NCI-H2081 treated with DMSO at 0.1 percent for 48 hours (cell line): ENCODE measurements at places on chromosomes 7 and 10.

DNA sequence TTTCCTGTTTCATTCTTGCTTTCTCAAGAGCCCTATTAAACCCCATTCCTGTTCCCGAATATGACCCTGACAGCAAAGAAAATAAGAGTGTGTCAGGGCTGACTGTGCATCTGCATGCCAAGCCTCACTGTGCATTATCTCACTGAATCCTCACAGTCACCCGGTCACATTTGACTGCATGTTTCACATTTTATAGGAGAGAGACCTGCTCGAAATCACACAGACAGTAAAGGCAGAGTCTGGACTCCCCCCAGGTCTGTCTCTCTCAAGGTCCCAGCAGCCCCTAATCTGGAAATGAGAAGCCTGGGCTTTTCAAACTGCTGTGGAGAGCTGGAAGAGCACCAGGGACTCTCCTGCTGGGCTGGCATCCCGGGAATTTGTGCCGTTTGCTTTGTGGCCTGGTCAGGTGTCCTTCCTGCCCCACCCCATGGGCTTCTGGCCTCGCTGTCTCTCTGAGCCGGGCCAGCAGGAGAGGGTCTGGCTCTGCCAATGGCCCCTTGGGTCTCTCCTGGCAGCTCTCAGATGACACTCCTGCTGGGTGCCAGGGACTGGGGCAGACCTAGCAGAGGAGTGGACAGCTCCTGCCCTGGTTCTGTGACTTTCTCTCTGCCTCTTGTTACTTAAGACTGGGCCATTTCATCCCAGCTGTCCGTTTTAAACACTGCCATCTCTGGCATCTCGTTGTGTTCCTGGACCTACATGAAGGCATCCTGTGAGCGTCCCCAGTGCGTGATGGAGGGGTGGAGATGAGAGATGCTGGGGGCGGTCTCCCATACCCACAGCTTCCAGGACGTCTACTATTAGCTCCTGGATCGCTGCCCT lies 173.6 kb downstream of the ARHGAP12 start:
- no peak for DNase-seq

DNA sequence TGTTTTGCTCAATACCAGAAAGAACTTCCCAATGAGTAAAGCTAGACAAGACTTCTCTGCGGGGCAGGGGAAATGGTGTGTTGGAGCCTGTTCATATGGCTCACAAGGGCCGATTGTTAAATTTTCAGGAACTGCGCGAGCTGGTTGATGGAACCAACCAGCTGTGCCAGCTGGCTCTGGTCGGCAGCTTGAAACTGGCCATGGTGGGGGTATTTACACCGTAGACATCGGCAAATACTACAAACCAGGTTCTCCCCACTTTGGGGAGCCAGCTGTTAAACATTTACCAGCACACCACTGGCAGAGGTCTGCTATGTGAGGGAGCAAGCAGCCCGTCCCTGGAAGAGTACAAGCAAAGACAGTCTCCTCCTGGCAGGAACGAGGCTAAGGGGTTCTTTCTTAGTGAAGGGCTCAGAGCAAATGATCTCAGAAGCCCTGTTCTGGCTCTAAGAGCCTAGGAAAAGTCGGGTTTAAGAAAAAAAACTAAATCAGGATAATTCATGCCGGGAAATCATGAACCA lies 8.8 kb upstream of the ZMIZ1 start:
- no peak for DNase-seq

- no peak for DNase-seq
These were observed 41.1 kb downstream of the BRI3 start for GRCh38 chr7:98322331-98323270.

DNA sequence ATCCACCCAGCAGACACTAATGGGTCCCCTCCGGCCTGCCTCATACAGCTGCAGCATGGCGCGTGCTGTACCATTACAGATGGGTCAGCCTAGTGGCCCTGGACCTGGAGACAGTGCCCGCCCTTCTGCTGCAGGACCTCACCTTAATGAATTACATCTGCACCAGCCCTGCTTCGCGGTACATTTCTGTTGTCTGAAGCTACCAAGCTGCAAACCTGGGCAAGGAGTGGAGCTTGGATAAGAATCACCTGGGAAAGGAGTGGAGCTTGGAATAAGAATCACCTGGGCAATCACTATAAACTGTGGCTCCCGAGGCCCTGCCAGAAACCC lies 33.0 kb upstream of the EN2 start:
- no peak for DNase-seq

DNA sequence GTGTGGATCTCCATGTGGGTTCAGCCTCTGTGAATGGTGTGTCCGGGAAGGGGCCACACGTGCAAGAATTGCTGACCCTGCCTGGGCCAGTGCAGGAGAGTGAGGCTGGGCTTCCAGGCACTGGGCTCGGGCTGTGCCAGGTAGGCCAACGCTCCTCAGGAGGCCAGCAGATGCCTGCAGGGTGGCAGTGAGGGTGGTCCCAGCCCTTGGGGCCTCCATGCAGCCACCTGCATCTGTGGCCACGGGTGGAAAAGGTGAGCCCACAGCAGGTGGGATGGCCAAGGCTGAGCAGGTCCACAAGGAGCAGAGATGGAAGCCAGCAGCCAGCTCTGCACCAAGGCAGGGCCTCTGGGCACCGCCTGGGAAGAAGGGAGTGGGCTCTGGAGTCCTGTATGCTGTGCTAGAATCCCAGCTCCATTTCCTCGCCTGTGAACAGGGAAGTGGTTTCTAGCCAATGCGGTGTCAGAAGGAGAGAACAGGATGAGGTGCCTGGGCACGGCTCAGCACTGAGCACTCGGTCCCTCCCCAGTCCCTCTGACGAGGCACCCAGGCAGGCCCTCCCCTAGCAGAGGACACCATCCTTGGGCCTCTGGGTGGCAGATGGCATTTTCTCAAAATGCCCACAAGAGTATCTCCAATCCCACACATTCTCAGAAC lies 31.1 kb upstream of the RET start:
- DNase-seq, result no peak

DNA sequence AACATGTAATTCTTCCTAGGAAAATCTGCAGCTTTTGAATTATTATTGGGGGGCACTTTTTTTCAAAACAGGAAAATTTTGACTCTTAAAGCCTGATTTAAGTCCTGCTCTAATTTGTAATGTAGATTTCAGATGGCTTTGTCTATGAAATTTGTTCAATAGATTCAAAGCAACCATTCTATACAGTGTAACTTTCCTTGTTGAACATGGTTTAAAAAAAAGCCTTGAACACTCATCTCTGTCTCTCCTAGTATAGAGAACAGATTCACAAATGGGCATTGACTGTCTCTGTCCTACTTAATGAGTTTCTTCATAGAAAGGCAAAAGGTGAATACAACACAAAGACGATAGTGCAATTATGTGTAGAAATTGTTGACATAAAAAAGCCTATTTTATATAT lies 269.4 kb upstream of the ETV1 start:
- DNase-seq, result no peak

DNA sequence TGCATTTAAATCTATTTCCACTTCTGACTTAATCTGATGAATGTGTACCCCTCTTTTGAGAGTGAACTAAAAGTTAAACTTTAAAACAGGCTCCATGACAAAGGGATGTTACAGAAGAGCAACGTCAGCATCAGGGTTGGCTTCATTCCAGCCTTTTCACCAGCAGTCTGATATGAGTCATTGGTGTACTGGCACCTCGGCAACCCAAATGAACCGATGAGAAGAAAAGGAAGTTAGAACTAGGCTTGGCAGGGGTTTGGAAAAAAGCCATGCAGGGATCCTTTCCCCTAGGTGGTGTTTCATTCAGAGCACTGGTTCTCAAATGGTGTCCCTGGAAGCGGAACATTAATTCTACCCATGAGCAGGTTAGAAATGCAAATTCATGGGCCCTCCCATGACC lies 53.6 kb downstream of the SEC61G start:
- DNase-seq, result no peak

GRCh38 chr10:6755781-6756460 lies 175.8 kb upstream of the PRKCQ start:
- no peak for DNase-seq

DNA sequence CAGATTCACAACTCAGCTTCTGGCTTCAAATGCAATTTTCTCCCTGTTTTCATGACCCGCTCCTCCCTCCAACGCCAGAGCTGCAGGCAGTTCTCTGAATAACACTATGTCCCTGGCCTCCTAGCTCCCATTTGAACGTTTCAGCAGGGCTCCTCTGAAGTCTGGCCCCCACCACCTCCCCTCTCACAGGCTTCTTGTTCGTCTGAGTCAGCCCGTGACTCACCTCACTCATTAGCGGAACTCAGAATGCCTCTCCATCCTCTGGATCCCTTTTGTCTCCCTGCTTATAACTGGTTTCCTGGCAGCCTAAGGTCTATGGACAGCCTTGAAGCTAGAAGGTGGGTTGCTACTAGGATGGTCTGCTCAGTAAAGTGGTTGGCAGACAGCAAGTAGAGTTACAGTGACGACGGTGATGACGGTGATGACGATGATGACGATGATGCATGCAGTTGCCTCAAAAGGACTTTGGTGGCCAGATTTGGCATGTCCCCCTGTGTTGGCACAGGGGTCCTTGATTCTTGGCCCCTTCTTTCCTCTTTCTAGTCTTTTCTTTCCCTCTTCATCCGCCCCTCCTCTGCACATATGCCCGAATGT lies 83.3 kb upstream of the MKLN1 start:
- no peak for DNase-seq

DNA sequence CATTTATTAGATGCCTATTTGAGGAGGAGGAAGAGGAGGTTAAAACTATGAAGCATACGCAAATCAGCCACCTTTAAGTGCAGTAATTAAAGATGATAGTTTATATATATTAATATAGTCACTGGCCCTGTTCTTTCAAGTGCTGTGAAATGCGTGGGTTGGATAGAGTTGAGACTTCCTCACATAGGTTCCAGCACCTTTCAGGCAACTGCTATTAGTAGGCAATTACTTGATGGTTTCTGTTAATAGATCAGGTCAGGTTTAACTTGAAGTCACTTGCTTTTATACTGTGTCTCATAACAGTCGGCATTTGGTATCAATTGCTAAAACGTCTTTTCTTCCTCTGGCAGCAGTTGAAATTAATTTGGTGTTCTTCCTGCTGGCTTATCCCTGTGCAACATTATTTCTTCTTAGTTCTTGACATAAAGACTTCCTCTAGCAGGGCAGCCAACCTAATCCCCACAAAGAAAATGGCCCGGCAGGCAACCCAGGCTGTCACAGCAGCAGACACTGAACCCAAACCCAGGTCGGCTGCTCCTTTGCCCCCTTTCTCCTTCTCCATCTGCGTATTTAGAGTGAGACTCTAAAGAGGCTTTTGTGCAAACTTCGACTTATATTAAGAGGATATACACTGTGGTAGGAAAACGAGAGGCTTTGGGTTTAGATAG lies 35.3 kb upstream of the BET1 start:
- no peak for DNase-seq

GRCh38 chr7:10802526-10802925 lies 171.1 kb upstream of the PHF14 start:
- no peak for DNase-seq

DNA sequence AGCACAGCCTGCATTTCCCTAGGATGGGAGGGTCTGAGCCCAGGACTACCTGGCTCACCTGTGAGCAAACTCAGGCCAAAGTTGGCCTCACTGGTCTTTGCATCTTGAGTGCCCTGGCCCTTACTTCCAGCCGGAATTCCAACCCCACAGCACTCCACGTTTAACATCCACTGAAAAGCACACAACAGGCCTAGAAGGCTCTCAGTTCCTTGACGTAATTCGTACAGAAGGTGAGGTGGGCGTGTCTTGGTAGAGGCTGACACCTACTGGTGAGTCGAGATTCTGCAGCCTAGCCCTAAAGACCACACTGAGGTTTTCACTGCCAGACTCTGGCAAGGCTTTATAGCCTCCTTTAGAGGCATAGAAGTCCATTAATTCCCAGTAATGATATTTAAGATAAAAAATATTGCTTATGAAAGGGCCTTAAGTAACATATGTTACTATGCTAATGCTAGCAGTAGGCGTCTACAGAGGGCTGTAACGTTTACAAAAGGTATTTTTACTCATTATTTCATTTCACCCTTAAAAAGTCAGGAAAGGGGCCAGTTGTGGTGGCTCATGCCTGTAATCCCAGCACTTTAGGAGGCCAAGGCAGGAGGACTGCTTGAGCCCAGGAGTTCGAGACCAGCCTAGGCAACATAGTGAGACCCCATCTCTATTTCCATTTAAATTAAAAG lies 95.8 kb downstream of the HIP1 start:
- DNase-seq, result no peak

DNA sequence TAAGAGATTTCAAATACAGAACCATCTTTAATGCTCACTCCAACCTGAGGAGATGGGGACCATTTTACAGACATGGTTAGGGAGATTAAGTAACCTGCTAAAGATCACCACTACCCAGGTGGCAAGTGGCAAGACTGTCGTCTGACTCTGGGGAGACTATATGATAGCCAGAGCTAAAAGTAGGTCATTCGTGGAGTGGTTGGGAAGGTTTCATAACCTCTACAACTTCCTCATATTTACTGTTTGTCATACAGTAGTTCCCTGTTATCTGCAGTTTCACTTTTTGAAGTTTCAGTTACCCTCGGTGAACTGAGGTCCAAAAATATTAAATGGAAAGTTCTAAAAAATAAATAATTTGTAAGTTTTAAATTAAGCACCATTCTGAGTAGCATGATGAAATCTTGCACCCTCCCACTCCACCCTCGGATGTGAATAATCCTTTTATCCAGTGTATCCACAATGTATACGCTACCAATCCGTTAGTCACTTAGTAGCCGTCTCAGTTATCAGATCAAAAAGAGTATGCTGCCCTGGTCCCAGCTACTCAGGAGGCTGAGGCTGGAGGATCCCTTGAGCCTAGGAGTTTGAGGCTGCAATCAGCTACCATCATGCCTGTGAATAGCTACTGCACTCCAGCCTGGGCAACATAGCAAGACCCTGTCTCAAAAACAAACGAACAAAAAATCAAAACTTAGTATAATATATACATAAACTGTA lies 14.9 kb upstream of the LGI1 start:
- no peak for DNase-seq

DNA sequence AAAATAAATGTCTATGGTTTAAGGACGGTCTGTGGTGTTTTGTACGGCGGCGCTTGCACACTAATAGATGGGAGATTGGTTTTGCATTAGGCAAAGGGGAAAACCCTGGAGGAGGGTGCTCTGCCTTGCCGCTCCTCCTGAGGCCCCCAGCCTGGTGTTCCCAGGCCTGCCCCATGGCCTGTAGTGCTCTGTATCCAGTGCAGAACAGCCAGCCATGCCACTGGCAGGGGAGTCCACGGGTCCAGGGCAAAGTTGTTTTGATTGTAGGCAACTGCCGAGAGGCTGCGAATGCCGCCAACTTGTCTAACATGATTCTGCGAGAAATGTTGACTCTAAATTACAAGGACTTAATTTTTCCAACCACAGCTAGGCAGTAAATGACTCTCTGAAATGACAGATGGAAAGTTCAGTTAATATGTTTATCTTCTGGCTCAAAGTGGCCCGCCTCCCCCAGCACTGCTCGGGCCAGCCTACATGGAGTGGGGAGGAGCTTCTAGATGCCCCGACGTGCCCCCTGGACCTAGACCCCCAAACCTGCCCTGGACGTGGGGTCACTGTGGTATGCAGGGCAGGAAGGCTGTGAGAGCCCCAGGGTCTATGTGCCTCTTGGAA lies 104.6 kb upstream of the GDF10 start:
- no peak for DNase-seq

- no peak for DNase-seq
These were observed 524.5 kb downstream of the PARD3 start for GRCh38 chr10:34290412-34291081.
